Lung (tissue), 17 donors: ENCODE measurements at places on chromosomes 5 and 9. TPM values are rescaled to one million over a fixed set of nuclear protein-coding genes. Genes with fewer than 3 reads are reported as not detected.

PPP1R26 gene
- 13.6 TPM for polyA plus RNA-seq

HAVCR2 gene
- 8.8 TPM for polyA plus RNA-seq

GFI1B gene
- 1.4 TPM for polyA plus RNA-seq

PCDHB12 gene
- polyA plus RNA-seq = 0.71 TPM

FOXD4L5 gene
- not detected for polyA plus RNA-seq

LRSAM1 gene
- polyA plus RNA-seq = 13.5 TPM

PKD2L2 gene
- polyA plus RNA-seq = not detected

PLAA gene
- polyA plus RNA-seq = 8.8 TPM

CDH9 gene
- not detected for polyA plus RNA-seq

KIF24 gene
- 0.63 TPM for polyA plus RNA-seq

NOXA1 gene
- polyA plus RNA-seq = 11.7 TPM

GRK6 gene
- polyA plus RNA-seq = 20.7 TPM

PLPP1 gene
- 54.0 TPM for polyA plus RNA-seq

CCDC192 gene
- polyA plus RNA-seq = 0.08 TPM

KIF20A gene
- 1.4 TPM for polyA plus RNA-seq

- no peaks in the 10 kb centered on the region for H3K36me3 ChIP-seq
- DNase-seq = no peak
- no peaks in the 10 kb centered on the region for H3K4me1 ChIP-seq
- no peak overlapping the region for H3K4me3 ChIP-seq
These were observed 127.3 kb upstream of the NR4A3 start for GRCh38 chr9:99694393-99694792.

DNA sequence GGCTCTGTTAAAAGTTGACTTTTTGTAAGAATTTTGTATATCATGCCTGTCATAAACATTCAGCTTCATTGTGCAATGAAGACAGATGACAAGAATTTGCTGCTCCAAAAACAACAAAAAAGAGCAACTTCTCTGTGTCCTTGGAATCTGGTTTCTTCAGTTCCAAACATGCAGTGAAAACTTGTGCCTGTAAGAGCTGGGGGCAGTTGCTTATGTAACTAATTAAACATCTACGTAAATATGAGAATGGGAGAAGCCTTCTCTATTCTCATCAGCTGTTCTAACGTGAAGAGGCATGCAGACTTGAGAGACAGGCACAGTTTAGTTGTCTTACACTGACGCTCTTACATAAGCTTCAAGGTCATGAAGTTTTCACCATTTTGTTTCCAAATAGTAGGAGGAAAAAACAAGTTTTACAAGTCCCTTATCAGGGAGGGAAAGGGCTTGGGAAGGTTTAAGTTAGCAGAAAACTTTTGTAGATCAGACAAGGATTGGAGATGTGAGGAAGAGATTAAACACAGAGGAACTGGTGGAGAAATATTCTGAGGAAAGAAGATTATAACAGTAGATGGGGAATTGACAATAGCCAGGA, 170.4 kb downstream of the RFK start:
- H3K27ac ChIP-seq = no peak overlapping the region
- H3K4me3 ChIP-seq = no peak overlapping the region
- H3K27me3 ChIP-seq = no peaks in the 10 kb centered on the region
- no peaks in the 10 kb centered on the region for H3K36me3 ChIP-seq

- H3K4me1 ChIP-seq = no peaks in the 10 kb centered on the region
- no peak overlapping the region for H3K4me3 ChIP-seq
- DNase-seq = peak; percentile 38
- no peaks in the 10 kb centered on the region for H3K36me3 ChIP-seq
These were observed 80.9 kb upstream of the ALDH1B1 start for GRCh38 chr9:38311382-38312270.

- H3K27me3 ChIP-seq = no peaks in the 10 kb centered on the region
- H3K4me1 ChIP-seq = no peaks in the 10 kb centered on the region
- DNase-seq = no peak
These were observed 159.8 kb downstream of the COL23A1 start for GRCh38 chr5:178430186-178431062.

GRCh38 chr5:178772351-178772750, 41.9 kb upstream of the ZNF354A start:
- no peak overlapping the region for H3K4me3 ChIP-seq
- H3K27me3 ChIP-seq = no peaks in the 10 kb centered on the region
- no peaks in the 10 kb centered on the region for H3K36me3 ChIP-seq
- no peaks in the 10 kb centered on the region for H3K4me1 ChIP-seq
- DNase-seq = no peak

DNA sequence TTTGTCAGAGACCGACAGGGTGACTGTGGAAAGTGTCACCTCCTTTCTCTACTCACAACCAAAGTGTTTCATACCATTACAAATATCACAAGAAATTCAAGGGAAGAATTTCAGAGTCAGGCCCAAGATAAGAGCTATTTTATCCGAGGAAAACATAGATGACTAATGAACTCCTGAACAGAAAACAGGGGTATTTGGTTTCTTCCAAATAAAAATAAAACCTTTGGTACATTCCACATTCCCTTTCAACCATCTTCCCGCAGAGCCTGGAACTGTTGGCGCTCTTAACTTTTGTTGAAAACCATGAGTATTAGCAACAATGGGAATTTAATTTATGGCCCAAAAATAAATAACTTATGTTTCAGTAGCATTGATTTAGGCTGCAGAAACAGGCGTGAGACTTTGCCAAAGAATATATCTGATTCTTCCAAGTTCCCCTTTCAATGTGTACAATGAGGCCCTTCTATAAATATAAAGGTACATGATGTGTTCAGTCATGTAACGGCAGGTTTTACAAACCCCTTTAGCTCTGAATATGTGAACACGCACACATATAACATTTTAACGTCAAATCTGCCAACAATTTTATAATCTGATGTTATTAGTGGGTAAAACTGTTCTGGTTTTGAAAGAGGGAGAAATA, 69.5 kb downstream of the RETREG1 start:
- no peaks in the 10 kb centered on the region for H3K36me3 ChIP-seq
- H3K27me3 ChIP-seq = no peaks in the 10 kb centered on the region
- no peak for DNase-seq
- H3K4me3 ChIP-seq = no peak overlapping the region
- peak overlapping the region; percentile 86 for H3K27ac ChIP-seq

GRCh38 chr5:129199308-129199707, 104.8 kb downstream of the ISOC1 start:
- peaks cover 11% of the 10 kb centered on the region for H3K27me3 ChIP-seq
- peak; percentile 19 for DNase-seq
- no peak overlapping the region for H3K4me3 ChIP-seq

GRCh38 chr9:94167376-94167890, 83.2 kb downstream of the PTPDC1 start:
- H3K27ac ChIP-seq = peak overlapping the region; percentile 98
- H3K27me3 ChIP-seq = no peaks in the 10 kb centered on the region
- DNase-seq = no peak
- peak overlapping the region; percentile 71 for H3K4me3 ChIP-seq
- no peaks in the 10 kb centered on the region for H3K36me3 ChIP-seq
- H3K4me1 ChIP-seq = peaks cover 5% of the 10 kb centered on the region

- H3K4me3 ChIP-seq = no peak overlapping the region
- H3K27me3 ChIP-seq = no peaks in the 10 kb centered on the region
- no peak for DNase-seq
- no peak overlapping the region for H3K27ac ChIP-seq
- peaks cover 46% of the 10 kb centered on the region for H3K36me3 ChIP-seq
- H3K4me1 ChIP-seq = peaks cover 2% of the 10 kb centered on the region
These were observed 5.9 kb downstream of the PRPF4 start for GRCh38 chr9:113281356-113281755.

GRCh38 chr5:149453618-149454415, 74.7 kb upstream of the IL17B start:
- no peaks in the 10 kb centered on the region for H3K36me3 ChIP-seq
- H3K4me1 ChIP-seq = peaks cover 7% of the 10 kb centered on the region
- no peak for DNase-seq
- H3K27me3 ChIP-seq = no peaks in the 10 kb centered on the region
- no peak overlapping the region for H3K4me3 ChIP-seq
- H3K27ac ChIP-seq = peak overlapping the region; percentile 82

DNA sequence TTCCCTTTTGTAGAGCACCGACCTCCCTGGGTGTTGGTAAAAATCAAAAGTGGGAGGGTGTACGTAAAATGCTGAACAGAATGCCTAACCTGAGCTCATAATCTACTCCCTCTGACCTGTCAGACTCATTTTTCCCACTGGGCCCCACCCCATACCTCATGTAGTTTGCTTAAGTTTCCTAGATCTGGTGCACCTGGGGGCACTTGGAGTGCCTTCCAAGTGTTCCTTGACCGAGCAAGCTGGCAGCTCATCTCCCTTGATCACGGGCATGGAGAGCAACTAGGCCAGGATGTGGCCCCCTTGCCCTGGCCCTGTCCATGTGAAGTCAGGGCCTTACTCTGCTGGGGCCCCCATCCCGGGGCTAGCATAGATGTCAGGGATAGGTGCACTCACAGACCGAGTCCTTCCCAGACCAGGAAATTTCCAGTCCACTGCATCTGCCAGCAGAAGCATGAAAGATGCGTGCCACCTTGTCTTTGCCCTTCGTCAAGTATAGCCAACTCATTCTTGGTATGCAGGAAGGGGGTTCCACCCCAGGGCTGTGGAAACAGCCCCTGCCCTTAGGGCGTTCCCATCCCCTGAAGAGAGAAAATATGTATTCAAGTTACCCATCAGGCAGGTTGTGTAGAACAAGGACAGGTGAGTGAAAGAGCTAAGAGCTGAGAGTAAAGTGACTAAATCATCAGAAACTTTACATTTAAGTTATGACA, 41.9 kb downstream of the SLC22A5 start:
- H3K4me1 ChIP-seq = peaks cover 35% of the 10 kb centered on the region
- no peaks in the 10 kb centered on the region for H3K27me3 ChIP-seq
- no peaks in the 10 kb centered on the region for H3K36me3 ChIP-seq
- H3K4me3 ChIP-seq = peak overlapping the region; percentile 68
- peak overlapping the region; percentile 100 for H3K27ac ChIP-seq

- no peaks in the 10 kb centered on the region for H3K27me3 ChIP-seq
- no peak for DNase-seq
- no peaks in the 10 kb centered on the region for H3K36me3 ChIP-seq
- no peak overlapping the region for H3K4me3 ChIP-seq
- no peak overlapping the region for H3K27ac ChIP-seq
- no peaks in the 10 kb centered on the region for H3K4me1 ChIP-seq
These were observed 97.9 kb upstream of the CPEB4 start for GRCh38 chr5:173790177-173790719.

DNA sequence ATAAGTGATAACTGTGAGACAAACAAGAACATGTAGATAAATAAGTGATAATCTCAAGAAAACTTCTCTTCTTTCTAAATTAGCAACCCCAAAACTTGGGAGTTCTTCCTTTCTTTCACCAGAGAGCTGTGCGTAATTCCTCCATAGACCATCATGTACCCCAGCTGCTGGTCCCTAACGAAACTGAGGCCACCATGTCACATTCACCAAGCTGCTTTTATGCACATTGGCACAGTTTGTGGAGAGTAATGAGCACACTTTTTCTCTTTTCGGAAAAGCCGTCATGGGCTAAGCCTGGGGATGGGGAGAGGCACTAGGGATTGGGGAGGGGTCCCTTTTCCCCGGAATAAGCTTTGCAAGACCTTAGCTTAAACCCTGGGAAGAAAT, 561.4 kb downstream of the BNC2 start:
- H3K27me3 ChIP-seq = no peaks in the 10 kb centered on the region
- peaks cover 54% of the 10 kb centered on the region for H3K4me1 ChIP-seq
- no peak overlapping the region for H3K27ac ChIP-seq
- no peak for DNase-seq

DNA sequence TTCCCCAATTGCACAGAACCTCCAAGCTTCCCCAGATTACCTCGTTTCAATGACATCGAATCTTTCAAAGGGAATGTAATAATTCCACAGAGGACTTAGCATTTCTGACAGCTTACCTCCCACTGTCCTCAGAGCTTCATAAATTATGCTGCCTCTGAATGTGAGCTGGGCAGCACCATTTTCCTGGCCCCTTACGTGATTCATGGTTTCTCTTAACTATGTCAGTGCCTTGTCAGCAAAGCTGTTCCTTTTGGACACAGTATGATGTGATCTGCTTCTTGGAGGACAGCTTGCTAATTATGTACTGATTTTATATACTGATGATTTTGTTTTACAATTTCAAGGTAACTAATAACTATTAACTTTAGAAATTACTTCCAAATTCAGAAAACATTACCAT, 27.7 kb upstream of the SSBP2 start:
- H3K4me3 ChIP-seq = no peak overlapping the region
- H3K36me3 ChIP-seq = no peaks in the 10 kb centered on the region
- H3K27ac ChIP-seq = peak overlapping the region; percentile 58
- DNase-seq = peak; percentile 54
- no peaks in the 10 kb centered on the region for H3K27me3 ChIP-seq
- no peaks in the 10 kb centered on the region for H3K4me1 ChIP-seq

DNA sequence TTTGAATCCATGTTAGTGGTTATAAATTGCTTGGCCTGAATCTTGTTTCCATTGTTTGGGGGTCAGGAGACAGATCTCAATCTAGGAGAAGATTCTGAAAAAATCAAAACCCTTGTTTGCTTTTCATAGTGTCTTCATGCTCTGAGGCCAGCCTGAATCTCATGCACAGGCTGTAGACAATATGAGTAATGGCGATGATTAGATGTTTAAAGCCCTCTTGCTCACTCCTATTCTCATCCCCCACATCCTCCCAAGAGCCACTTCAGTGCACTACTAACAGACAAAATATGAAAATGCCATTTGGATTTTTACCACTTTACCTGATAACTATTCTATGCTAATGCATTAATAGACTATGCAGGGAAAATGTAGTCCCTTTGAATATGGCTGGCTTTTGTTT, 129.4 kb downstream of the NUDT12 start:
- no peak overlapping the region for H3K4me3 ChIP-seq
- no peak for DNase-seq
- no peaks in the 10 kb centered on the region for H3K4me1 ChIP-seq
- H3K27me3 ChIP-seq = no peaks in the 10 kb centered on the region
- H3K27ac ChIP-seq = no peak overlapping the region

- DNase-seq = no peak
- no peaks in the 10 kb centered on the region for H3K27me3 ChIP-seq
- no peak overlapping the region for H3K4me3 ChIP-seq
- no peaks in the 10 kb centered on the region for H3K36me3 ChIP-seq
- no peaks in the 10 kb centered on the region for H3K4me1 ChIP-seq
These were observed 526.5 kb downstream of the KIF4B start for GRCh38 chr5:155540000-155540595.

DNA sequence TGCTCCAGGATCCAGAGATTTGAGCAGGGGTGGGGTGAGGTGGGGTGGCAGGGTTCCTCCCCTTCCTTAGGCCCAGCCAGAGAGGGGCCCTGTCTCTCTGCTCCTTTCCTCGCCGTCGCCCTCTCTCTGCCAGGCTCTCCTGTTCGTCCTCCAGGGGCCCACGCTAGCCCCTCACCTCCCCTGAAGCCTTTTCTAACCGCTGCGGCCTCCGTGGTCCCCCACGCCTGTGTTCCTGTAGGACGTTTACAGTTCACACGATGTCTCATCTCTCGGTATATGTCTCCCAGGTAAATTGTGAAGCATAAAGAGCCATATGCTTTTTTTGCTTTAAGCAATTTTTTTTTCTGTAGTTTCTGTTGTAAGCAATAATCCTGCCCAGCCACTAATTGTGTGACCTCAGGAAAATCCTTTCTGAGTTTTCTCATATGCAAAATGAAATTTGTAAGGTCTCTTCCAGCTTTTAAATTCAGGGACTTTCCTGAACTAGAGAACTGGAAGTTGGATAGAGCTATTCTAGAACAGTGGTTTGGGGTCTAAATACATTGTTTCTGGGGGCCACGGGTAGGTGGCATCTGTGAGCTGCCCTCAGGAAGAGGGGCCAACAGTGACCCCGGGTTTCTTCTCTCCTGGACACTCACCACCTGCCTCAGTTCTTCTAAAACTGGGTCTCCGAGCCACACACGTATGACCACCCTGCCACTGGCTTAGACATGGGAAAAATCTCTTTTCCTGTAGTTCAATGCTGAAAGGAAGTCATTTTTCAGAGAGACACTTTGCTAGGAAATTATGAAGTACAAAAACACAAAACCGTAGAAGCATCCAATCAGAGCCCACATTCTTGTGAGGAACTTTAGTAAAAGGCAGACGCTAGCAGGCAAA, 50.2 kb upstream of the ZNF366 start:
- H3K4me1 ChIP-seq = peaks cover 2% of the 10 kb centered on the region
- H3K27me3 ChIP-seq = no peaks in the 10 kb centered on the region
- H3K4me3 ChIP-seq = no peak overlapping the region
- H3K36me3 ChIP-seq = no peaks in the 10 kb centered on the region
- DNase-seq = peak; percentile 52
